ENCODE measurements at places on chromosomes 11 and 22.

GRCh38 chr11:98725471-98725870 lies 295.3 kb upstream of the CNTN5 start:
- DNase-seq, result no peak

DNA sequence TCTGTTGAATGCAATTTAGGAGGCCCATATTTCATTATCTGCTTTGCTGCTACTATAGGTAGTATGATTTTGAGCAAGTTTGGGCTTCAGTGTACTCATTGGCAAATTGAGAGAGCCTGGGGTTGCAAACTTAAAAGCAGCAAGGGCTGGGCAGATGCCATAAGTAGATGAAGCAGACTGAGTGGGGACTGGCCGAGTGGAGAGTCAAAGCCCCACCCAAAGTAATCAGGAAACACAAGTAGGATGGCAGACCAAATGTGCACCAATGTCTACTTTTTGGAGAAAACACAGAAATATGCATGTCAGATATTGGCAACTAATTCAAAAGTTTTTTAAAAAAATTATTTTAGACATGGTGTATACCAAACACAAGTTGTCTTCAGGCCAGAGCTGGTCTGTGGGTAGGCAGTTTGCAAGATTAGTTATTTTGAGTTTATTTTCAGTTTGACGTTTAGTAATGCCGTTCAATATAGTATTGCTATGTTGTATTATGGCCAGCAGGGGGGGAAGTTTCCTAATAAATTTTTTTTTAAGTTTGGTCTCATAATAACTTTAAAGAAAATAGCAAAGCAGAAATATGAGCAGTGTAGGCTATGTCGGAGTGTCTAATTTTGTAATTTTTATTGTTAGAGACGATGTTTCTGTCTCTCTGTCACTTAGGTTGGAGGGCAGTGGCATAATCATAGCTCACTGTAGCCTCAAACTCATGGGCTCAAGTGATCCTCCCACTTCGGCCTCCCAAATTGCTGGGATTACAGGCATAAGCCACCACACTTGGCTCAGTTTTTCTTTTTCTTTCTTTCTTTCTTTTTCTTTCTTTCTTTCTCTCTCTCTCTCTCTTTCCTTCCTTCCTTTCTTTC lies 105.1 kb downstream of the HIPK3 start:
- DNase-seq, result peak; percentile 30

GRCh38 chr11:34586488-34587281 lies 34.2 kb upstream of the EHF start:
- no peak for DNase-seq

DNA sequence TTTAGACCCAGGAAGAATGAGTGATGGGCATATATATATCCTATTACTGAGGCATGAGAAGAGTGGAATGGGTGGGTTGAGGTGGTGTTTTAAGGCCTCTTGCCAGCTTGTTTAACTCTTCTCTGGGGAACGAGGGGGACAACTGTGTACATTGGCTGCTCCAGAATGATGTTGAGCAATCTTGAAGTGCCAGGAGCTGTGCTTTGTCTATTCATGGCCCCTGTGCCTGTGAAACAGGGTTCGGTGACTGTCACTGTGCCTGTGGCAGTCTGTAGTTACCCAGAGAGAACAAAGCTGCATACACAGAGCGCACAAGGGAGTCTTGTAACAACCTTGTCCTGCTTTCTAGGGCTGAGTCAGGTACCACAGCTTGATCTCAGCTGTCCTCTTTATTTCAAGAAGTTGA lies 11.7 kb downstream of the LIMK2 start:
- no peak for DNase-seq

- peak; percentile 77 for DNase-seq
These were observed 90.3 kb upstream of the MTMR2 start for GRCh38 chr11:96014217-96014616.

GRCh38 chr22:44204739-44205515 lies 24.2 kb downstream of the PARVG start:
- no peak for DNase-seq

- DNase-seq, result no peak
These were observed 62.4 kb upstream of the NNMT start for GRCh38 chr11:114233755-114234154.

- no peak for DNase-seq
These were observed 4.4 kb downstream of the FREY1 start for GRCh38 chr11:45902452-45903380.

- DNase-seq, result peak; percentile 76
These were observed 69.7 kb upstream of the EP300 start for GRCh38 chr22:41022470-41023298.

DNA sequence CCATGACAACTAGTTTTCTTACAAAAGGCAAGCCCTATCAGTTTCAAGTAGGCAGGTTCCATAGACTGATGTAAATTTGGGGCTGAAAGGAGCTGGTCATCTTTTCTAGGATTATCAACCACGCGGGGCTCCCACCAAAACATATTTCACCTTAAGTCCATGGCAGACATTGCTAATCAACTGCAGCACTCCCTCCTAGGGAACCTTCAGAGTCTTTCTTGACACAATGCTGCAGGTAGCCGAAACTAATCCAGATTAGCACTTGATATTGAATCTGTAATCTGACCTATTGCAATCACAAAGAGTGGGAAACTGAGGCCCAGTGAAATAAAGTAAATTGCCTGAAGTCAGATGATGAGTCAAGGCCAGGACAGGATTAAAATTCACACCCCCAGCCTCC lies 32.5 kb downstream of the MN1 start:
- DNase-seq, result no peak

DNA sequence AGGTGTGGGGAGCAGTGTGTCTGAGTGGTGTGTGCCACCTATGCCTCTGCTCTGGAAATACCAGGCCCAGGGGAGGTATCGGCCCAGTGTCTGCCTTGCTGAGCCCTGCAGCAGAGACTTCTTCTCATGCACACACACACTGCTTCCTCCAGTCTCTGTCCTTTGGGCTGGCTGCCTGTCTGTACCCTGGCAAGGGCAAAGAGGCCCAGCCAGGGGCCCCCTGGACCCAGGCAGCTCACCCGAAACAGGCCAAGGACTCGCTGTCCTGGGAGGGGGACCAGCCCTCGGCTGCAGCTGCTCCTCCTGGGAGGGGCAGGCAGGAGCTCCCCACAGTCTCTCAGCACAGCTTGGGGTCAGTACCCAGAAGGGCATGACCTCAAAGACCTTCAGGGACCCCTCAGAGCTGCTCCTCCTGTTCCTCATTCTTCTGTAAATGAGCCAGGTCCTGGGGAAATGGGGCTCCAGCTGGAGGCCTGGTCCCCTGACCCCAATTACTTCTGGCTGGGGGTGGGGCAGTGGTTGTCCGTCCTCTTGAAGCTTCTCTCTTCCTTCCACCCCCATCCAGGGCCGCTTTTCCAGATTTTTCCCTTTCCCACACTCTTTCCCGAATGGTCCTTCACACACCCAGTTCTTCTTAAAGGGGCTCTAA lies 24.5 kb upstream of the ALX4 start:
- DNase-seq, result no peak

GRCh38 chr11:16059332-16059731 lies 297.0 kb downstream of the SOX6 start:
- no peak for DNase-seq

DNA sequence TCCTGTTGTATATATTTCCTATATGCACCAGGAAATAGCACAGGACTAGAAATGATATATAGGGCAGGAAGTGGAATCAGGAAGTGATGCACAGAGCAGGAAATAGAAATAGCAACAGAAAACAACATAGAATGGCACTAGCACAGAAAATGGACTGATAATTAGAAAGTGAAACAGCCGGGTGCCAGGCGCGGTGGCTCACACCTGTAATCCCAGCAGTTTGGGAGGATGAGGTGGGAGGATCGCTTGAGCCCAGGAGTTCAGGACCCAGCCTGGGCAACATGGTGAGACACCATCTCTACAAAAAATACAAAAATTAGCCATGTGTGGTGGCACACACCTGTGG lies 10.0 kb upstream of the RELT start:
- peak; percentile 72 for DNase-seq
